ENCODE measurements at places on chromosomes 4 and X.

DNA sequence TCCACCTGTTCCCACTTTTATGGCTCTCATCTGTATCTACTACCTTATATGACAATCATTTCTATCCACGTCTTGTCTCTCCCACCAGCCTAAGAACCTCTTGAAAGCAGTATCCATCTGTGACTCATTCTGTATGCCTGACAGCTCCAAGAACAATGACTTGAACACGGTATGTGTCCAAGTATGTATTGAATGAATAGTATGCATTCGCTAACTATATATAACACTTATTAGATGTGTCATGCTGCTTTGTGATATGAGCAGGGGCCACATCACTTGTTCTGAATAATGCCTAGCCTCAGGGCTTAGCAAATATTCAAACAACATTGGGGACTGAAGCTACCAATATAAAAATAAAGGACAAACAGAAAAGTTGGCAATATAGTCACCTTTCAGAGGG is 4.9 kb downstream of the OPHN1 start:
- DNase-seq: no peak

DNA sequence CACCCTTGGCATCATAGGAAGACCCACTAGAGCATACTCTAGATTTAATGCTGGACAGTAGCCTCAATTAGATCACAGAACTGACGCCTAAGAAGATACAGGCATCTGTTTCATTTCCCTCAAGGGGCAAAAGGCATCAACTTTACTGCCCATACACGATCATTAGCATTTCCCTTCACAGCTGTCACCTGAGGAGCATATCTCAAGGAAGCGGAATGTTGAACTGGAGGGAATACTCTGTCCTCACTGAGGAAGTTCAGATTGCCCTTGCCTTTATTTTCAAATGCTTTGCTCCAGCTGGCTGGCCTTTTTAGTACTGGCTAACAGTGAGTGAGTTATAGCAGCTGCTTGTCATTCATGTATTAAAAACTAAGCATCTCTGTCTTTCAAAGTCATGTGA is 508.4 kb upstream of the GALNT7 start:
- no peak for DNase-seq

GRCh38 chr4:27168783-27169182 is 308.1 kb downstream of the STIM2 start:
- DNase-seq: no peak

DNA sequence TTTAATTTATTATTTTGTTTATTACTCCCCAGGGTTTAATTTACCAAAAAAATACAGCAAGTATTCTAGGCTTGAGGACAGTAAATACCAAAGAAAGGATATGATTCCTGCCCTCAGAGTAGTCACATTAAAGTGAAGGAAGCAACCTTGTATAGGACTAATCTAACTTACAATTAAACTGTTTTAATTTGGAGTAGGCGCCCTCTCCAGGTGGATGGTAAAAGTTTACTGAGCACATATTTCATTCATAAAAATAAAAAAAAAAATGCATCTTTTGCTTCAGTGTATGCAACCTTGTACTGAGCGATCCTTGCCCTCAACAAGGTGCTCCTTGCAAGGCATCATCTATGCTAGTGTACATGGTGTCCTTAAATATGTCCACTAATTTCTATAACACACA is 72.0 kb upstream of the MAGEB16 start:
- no peak for DNase-seq

DNA sequence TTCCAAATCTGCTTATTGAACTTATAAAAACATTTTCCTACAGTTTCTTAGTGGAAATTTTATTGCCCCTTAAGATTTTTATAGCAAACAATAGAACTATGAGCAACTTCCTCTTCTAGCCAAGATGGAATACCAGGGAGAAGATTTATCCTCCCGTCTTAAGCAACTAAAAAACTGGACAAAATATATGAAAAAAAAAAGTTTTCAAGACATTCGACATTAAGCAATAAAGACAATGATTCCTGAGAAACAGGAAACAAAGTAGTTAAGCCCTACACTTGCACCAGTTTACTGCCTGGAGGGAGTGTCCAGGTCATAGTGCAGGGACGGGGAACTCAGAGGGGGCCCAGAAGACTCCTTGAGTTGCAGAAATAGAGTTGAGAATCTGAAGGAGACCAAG is 516.1 kb upstream of the DIPK2B start:
- no peak for DNase-seq

DNA sequence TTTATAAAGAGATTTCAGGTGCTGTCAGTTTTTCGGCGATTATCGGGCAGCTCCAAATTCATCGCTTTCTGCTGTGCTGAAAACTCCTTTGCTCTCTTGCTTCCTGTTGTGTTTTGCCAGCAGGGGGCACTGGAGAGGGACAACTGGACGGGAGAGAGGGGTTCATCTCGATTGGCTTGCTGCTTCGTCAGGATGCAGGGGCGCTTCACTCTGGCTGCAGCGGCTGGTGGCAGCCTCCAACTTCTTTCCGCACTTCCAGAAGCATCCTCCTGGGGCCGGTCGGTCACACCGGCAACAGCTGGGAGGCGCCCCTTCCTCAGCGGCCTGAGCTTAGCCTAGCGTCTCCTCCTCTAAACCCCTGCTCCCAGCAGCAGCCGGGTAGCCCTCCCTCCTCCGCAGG is 29.5 kb downstream of the MSL3 start:
- peak; percentile 47 for DNase-seq

GRCh38 chrX:67328476-67328875 is 215.3 kb upstream of the AR start:
- no peak for DNase-seq

- no peak for DNase-seq
Observed at GRCh38 chrX:1507511-1508463, 29.2 kb downstream of the P2RY8 start.

DNA sequence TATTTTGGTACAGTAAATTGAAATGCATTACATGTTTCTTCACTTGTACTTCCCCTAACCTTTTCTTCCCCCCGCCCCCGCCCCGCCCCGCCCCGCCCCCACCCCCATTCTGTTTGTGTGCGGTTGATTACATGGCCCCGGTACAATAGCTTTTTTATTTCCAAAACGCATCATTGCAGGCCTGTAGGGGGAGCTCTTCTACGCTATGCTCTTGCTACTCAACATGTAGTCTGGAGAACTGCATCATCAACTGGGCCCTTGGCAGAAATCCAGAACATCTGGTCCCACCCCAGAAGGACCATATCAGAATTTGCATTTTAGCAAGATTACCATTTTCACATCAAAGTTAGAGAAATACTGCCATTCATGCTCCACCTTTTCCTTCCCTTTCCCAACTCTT is 333.3 kb upstream of the DDX53 start:
- DNase-seq: no peak

DNA sequence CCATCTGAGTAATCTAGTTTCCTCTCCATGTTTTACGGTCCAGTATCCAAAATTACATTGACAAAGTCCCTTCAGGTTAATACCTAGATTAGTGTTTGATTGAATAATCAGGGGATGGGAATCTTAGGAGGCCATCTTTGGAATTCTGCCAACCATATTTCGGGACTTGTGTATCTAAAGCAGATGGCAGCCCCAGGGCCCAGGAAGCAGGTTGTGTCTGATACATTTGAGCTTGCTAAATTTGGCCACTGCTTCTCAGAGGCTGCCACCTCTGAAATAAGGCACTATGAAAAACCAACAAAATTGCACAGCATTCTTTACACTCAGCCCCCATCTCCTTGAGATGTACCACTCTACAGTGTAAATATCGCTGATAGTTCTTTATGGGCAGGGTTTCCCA is 102.1 kb downstream of the ASB9 start:
- no peak for DNase-seq

DNA sequence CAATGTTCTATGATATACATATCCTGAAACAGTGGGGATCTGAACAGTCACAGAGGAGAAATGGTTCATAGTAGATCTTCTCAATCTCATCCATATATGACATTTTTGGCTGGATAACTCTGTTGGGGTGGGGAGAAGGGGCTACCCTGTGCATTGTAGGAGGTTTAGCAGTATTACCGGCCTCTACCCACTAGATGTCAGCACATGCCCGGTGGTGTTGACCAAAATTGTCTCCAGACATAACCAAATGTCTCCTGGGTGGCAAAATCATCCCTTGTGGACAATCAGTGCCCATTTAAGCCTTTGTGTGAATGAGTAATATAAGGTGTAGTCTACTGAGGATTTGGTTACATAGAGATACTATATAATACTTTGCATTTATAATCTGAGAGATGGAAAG is 89.9 kb downstream of the PLS3 start:
- DNase-seq: no peak

DNA sequence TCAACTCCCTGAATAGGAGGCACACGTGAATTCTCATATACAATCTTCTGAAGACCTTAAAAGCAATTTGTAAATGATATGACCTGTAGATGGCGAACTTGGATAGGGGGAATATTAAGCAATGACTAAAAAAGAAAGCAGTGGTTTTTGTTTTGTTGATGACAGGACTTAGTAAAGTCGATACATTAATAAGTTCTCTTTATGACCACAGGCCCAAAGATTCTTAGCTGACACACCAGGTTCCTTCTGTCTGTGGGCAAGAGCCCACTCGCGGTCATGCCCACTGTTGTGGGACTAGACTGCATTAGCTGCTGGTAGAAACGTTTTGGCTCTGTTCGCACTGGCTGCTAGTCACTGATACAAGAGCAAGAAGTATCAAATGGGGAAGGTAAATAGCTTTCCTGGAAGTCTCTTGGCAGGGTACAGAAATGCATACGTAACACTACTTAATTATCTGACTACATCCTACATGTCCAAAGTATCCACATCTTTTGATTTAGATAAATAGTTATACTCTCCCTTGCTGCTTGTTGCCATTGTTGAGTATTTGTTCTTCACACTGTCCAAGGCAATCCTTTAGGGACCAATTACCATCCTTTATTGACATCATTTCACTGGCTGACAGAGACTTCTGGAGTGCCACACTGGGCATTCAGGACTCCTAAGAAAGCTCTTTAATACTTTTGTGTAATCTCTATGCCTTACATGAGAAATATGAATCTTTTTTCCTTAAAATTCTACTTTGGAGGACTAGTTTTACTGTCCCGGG is 31.0 kb downstream of the ALPK1 start:
- no peak for DNase-seq

DNA sequence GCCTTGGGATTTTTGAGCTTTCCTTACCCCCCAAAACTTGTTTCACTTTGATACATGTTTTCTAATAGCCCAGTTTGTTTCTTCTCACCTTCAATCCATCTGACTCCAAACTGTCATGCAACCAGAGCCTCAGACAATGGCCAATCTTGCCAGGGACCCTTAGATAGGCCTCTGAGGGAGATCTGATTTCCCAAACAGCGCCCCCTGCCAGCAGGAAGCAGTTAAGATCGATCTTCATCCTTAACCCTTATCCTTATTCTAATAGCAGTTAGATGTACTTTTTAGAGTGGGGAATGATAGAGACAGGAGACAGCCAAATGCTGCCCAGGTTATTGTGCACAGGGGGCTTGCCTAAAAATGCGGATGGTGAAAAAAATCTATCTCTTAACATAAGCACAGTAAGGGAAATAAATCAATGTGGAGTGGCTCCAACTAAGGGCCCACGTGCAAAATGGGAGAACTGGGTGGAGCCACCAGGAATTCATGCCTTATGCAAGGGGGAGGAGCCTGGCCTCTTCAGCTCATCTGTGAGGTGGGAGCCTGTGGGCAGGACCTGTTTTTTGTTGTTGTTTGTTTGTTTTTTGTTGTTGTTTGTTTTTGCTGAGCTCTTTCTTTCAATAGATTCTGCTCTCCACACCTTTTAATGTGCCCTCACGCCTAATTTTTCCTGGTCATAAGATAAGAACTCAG is 833.6 kb upstream of the AGA start:
- no peak for DNase-seq

DNA sequence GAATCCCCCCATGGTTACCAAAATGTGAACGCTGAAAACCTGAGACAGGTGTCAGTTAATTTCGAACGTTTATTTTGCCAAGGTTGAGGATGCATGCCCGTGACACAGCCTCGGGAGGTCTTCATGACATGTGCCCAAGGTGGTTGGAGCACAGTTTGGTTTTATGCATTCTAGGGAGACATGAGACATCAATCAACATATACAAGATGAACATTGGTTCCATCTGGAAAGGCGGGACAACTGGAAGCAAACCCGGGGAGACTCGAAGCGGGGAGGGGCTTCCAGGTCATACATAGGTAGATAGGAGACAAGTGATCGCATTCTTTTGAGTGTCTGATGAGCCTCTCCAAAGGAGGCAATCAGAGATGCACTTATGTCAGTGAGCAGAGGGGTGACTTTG is 11.0 kb upstream of the SH3BP2 start:
- no peak for DNase-seq

- DNase-seq: peak; percentile 3
Observed at GRCh38 chr4:109816082-109816442, 500 bp downstream of the GAR1 start.

GRCh38 chr4:105440890-105441289 is 33.0 kb downstream of the PPA2 start:
- no peak for DNase-seq

- no peak for DNase-seq
Observed at GRCh38 chrX:136531951-136532350, at the start of gene VGLL1. Gene VGLL1, plus strand, starts transcription at chrX:136532215. Its CDS starts 3,806 bp downstream, at chrX:136536021.

GRCh38 chr4:3491681-3492405 is 28.7 kb downstream of the DOK7 start:
- DNase-seq: no peak

- DNase-seq: no peak
Observed at GRCh38 chr4:81506731-81507130, 35.0 kb upstream of the RASGEF1B start.

- DNase-seq: no peak
Observed at GRCh38 chrX:114580336-114580735, 3.5 kb upstream of the HTR2C start.

GRCh38 chr4:36123906-36124305 is 120.4 kb downstream of the ARAP2 start:
- no peak for DNase-seq

- no peak for DNase-seq
Observed at GRCh38 chr4:155675709-155676429, 9.2 kb downstream of the GUCY1A1 start.

DNA sequence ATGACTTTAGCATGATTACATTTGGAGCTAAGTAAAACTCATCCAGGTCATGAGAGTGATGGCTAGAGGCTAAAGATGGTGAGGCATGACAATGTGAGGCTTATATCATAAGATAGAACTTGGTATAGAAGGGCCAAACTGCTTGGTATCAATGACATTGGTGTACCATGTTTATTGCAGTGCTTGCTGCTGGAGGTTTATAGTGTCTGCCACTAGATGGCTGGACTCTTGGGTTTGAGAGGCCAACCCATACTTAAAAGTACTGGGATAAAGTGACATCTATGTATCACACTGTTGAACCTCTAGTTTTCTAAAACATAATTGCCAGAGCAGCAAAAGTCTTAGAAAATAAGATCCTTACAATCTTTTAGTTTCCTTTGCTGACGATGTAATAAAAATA is 83.0 kb upstream of the TACR3 start:
- DNase-seq: no peak

- DNase-seq: no peak
Observed at GRCh38 chrX:16665089-16665488, 15.1 kb downstream of the S100G start.

DNA sequence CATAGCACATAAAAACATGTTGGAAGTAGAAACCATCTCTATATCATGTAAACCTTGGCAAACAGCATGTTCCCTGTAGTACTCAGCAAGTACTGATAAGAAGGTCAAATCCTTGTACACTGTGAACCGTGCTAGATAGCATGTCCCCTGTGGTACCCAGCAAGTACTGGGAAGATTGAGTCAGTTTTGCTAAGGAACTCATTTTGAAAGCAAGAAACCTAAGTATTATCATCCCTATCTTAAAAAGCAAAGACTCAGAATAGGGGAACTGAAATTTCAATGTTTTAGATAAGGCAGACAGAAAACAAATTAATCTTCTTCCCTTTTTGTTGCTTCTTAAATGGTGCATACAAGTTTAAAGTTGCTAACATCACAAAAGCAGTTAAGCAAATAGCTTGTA is 180.2 kb downstream of the RBM46 start:
- no peak for DNase-seq
